ENCODE measurements at places on chromosomes 16 and 17.

DNA sequence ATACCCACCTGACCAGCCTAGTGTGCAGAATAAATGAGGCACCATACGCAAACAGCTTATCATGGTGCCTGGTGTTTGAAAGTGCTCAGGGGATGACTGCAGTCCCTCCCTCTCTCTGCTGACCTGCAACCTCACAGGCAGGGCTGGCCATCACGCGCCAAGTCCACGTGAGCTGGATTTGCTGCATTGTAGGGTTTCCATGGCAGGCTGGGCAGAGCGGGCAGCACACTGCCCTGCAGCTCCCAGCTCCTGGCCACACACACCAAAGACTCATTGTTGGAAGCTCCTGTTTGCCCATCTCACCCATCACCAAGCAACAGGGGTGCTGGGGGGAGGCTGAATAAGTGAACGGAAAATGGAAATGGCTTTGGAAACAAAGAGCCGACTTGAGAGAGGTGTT is 81.8 kb downstream of the IRX3 start:
- DNase-seq = no peak

- DNase-seq = no peak
Measured at GRCh38 chr16:87153326-87153725, 163.9 kb downstream of the C16orf95 start.

GRCh38 chr17:46774108-46774737 is 44.3 kb downstream of the WNT3 start:
- no peak for DNase-seq

DNA sequence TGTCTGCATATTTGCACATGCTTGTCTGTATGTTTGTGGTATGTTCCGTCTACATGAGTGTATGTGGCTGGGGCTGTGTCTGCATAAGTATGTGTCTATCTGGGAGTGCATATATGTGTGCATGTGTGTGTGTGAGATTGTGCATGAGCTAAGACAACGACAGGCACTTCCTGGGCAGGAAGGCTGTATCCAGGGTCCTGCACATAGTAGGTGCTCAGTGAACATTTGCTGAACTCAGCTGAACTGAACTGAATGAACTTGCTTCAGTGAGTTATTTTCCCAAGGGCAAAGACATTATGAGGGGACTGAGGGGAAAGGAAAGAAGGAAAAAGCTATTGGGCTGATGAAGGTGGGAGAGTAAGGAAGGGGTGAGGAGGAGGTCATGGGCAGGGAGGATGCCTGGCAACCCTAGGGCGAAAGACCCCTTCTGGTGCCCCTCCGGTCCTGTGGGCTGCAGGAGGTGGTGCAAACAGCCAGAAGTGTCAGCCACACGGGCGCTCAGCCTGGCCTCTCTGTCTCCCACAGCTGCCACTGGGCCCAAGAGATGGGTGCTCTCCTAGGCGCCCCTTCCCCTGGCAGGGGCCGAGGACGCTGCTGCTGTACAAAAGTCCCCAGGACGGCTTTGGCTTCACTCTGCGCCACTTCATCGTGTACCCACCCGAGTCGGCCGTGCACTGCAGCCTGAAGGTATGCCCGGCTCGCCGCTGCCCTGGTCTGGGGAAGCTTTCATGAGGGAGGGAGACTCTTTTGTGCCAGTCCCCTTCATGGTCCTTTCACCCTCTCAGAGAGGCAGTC is 29.5 kb downstream of the ARHGAP23 start:
- no peak for DNase-seq

DNA sequence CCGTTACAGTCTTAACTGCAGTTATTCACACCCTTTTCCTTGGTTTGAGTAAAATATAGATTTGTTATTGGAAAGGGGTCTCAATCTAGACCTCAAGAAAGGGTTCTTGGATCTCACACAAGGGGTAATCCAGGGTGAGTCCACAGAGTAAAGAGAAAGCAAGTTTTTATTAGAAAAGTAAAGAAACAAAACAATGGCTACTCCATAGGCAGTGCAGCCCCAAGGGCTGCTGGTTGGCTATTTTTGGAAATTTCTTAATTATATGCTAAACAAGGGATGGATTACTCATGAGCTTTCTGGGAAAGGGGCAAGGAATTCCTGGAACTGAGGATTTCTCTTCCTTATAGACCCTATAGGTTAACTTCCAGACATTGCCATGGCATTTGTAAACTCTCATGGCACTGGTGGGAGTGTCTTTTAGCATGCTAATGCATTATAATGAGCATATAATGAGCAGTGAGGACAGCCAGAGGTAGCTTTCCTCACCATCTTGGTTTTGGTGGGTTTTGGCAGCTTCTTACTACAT is 24.5 kb upstream of the MILR1 start:
- DNase-seq = no peak

GRCh38 chr17:57016764-57017116 is 38.8 kb downstream of the SCPEP1 start:
- DNase-seq = no peak

- no peak for DNase-seq
Measured at GRCh38 chr16:85064186-85064585, 36.6 kb downstream of the KIAA0513 start.

DNA sequence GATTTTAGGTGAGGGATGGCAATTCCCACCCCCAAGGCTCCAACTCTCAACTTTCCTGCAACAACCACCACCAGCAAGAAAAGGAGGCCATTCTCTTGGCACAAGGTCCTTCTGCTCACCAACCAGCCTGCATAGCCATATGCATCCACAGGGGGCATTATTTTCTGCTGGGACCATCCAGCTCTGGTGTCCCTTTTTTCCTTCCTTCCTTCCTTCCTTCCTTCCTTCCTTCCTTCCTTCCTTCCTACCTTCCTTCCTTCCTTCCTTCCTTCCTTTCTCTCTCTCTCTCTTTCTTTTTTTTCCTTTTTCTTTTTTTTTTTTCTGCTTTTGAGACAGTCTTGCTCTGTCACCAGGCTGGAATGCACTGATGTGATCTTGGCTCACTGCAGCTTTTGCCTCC is 21.1 kb upstream of the COX10 start:
- peak; percentile 5 for DNase-seq

DNA sequence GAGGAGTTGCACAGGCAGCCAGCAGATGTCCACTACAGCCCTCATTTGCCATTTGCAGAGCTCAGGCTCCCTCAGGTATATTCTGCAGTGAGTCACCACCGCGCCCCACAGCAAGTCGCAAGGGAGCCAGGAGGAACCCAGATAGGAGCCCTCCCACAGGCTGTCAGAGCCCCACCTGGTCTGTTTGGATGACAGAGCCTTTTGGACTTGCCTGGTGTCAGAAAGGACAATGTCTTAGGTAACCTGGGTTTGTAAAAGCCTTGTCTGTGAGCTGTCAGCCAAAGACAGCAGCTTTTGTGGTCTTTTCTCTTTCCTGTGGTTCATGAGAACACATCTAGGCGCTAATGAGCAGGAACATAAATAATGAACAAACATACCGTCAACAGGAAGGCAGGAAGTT is 70.9 kb downstream of the GNAO1 start:
- peak; percentile 78 for DNase-seq

- no peak for DNase-seq
Measured at GRCh38 chr17:28961391-28961790, 10.1 kb upstream of the PHF12 start.

DNA sequence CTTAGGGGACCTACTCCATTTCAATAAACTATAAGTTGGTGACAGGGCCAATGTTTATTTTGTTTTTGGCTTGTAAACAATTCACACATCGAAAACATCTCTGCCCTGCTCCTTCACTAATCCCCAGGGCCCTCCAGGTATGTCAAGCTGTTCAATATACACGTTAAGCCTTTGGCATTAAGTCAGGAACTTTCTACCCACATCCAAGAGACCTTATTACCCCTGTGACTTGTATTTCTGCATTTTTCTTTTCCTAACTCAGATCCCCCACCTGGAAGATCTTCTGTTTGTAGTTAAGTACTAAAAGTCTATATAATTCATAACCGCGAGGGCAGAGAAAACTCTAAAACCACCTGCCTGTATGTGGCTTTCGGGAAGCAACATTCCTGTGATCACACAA is 106.8 kb upstream of the AXIN2 start:
- DNase-seq = no peak

DNA sequence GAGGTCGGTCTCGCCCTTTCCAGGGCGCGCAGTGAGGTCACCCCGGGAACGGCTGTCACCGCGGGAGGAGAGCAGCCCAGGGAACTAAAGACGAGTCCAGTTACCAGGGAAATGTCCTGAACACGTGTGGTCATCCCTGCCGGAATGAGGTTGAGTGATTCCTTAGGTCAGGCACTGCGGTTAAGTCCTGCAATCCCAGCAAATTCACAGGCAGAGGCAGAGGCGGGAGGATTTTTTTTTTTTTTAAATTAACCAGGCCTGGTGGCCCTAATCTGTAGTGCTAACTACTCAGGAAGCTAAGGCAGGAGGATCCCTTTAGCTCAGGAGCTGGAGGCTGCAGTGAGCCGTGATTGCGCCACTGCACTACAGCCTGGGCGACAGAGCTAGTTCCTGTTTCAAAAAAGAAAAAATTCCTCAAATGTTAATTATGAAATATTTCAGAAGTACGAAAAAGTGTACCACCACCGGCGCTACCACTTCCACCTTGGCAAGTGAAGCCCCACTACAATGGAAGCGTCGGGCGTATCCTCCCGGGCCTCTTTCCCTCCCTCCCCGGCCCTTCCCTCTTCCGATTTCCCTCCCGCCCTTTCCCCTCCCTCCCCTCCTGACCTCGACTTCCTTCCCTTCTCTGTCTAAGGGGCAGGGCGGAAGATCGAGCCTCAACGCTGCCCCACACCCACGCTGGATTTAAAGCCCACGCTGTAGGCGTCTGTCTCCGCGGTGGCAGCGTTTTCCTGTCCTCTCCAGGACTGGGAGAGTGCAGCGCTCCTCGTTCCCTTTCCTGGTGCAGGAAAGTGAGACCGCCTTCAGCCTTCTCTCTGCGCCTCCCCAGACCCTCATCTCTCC is 27.3 kb downstream of the SLFN11 start:
- DNase-seq = peak; percentile 53

- DNase-seq = no peak
Measured at GRCh38 chr17:77696151-77696720, 262.3 kb upstream of the TNRC6C start.

GRCh38 chr17:64398320-64398719 is 7.7 kb upstream of the PECAM1 start:
- DNase-seq = peak; percentile 42

DNA sequence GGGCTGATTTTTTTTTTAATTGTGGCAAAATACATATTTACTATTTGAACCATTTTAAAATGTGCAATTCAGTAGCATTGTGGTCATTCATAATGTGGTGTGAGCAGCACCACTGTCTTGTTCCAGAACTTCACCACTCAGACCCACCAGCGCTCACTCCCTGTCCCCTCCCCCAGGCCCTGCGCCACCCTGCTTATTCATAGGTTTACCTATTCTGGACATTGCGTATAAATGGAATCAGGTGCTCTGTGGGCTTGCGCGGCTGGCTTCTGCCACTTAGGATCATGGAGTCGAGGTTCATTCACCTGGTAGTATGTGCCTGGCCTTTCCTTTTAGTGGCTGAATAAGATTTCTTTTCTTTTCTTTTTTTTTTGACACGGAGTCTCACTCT is 59.4 kb downstream of the NT5M start:
- no peak for DNase-seq

- no peak for DNase-seq
Measured at GRCh38 chr17:31878703-31879073, 19.6 kb upstream of the COPRS start.

GRCh38 chr17:51869387-51869786 is 289.1 kb downstream of the CA10 start:
- DNase-seq = no peak

DNA sequence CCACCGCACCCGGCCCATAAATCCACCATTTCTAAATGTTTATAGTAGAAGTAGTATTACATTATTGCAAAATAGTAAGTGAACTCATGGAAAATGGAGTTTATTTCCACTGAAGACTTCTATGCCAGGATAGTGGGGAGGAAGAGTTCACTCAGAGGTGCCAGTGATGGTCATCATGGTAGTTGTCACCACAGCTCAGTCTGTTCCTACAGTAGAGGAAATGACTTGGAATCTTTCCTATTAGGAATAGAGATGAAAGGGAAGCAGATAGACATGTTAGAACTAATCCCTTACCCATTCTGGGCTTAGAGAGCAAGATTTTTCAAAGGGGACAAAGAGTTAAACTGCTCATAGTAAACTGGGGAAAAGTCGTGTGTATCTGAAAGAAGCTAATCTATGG is 20.1 kb downstream of the MRPL45 start:
- DNase-seq = no peak

DNA sequence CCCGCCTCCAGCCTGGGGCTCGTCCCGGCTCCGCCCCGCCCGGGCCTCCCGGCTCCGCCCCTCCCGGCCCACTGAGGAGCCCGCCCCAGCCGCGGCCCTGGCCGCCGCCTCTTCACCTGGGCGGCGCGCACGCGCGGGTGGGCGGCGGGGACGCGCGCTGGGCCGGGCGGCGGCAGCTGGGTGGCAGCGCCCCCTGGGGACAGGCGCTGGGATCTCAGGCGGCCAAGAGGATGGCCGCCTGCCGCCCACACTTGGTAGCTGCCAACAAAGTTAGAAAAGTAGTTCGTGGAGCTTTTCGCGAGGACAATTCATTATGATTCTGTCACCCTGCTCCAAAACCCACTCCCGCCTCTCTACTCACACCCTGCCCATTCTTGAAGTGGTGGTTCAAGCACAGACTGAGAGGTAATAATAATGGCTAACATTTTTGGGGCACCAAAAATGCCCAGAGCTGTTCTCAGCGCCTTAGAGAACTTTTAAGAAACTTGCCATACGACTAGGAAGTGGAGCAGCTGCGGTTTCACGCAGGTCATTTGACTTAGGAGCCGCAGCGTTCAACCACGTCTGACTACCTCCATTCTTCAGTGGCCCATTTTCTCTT is 340 bp upstream of the MYO1D start:
- DNase-seq = peak; percentile 93

DNA sequence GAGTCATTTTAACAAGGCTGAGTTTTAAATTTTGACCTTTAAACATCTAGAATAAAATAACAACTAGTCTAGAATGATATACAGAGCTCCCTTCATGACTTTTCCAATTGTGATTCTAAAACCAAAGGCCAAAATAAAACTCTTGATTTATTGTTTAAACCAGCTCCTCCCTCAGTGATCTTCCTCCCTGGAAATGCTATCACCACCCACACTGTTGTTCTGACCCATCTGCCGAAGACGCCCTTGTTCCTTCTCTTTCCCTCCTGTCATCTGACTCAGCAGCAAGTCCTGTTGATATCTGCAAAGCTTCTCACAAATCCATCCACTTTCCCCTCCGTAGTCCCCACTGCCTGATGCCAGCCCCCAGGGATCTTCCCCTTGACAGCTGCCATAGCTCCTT is 231.6 kb upstream of the DYNLRB2 start:
- no peak for DNase-seq

DNA sequence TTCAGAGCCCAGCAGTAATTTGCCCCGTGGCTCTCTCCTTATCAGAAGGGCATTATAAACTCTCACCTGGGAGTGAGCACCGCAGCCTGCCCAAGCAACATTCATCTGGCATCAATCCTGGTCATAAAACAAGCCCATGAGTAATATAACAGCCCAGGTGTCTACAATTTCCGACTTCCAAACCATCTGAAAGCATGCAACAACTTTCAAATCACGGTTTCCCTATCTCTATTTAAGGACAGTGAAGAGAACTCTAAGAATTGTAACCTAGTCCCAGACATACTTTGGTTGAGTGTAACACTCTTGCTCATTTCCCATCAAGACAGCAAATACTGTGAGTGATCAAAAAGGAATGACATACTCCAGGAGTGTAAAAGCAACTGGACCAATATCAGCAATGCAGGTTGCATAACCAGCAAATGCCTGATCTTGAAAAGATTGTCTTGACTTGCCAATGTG is 487.4 kb upstream of the SOX9 start:
- DNase-seq = no peak

Data from CD4-positive, alpha-beta T cell treated with Interleukin-4 for 1 hour (primary cell).